Stimulated activated CD8-positive, alpha-beta memory T cell treated with anti-CD3 and anti-CD28 coated beads, Interleukin-7, amount 100 ng/mL, for 1 hour (primary cell): ENCODE measurements at places on chromosomes 12 and 14.

GRCh38 chr12:74896186-74896585 is 313.5 kb downstream of the KCNC2 start:
- DNase-seq, result no peak

DNA sequence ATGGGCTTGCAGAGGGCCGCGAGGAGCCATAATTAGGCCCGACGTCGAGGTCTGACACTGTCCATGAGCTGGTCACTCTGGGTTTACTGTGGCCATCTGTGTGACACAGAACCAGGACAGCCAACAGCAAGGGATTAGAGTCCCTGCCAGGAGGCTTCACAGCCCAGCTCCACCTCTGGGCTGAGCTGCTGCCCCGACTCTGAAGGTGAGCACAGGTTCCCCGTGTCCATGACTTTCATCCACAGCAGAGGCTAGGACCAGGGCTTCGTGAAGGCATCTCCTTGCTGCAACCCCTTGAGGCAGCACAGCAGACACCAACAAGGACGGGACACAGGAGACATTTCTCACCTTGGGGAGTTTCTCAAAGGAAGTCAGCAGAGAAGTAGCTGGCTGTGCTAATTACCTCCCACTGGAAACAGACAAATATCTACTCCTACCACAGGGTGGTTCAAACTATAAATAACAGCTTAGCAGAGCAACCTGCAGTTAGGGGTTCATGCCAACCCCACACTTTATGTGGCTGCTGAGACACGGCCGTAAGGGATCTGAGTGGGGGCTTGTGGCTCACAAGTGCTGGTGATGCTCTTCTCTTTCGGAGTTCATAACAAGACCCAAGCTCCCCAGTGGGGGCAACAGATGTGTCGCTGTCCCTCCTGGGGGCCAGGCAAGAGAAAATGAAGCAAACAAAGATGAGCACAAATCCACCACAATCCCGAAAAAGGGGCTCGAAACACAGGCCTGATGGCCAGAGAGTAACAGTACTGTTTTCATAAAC is 29.2 kb downstream of the ZFYVE21 start:
- no peak for DNase-seq

DNA sequence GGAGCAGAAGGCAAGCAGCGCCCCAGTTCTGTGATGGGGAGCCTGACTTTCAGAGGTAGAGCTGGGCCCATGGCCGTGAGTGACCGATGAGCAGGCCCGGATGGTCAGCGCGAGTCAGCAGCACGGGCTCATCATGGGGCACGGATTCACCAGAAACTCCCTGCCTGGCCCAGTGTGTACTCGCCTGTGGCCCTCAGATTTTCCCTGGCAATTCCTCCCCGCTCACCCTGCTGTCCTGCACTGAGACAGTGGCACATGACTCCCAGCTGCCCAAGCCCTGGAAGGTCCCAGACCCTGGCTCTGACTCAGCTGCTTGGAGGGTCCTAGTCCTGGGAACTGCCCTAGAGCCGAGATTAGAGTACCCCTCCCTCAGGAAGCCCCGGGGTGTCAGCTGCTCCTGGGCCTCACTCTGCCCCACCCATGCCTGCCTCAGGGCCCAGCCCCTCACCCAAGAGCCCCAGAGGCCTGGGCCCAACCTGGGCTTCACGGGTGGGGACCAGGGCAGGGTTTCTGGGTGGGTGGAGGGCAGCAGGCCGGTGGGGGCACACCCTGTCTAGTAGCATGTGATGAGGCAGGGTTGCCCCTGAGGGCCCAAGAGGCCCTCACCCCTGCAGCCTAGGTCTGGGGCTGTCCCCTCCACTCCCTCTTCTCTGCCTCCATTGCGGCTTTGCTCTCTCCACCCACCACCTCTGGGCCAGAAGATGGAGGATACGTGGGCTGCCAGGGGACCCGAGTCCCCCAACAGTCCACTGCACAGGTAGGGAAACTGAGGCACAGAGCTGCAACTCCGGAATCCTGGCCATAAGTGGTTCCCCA is 8.4 kb downstream of the TRMT61A start:
- DNase-seq, result no peak

DNA sequence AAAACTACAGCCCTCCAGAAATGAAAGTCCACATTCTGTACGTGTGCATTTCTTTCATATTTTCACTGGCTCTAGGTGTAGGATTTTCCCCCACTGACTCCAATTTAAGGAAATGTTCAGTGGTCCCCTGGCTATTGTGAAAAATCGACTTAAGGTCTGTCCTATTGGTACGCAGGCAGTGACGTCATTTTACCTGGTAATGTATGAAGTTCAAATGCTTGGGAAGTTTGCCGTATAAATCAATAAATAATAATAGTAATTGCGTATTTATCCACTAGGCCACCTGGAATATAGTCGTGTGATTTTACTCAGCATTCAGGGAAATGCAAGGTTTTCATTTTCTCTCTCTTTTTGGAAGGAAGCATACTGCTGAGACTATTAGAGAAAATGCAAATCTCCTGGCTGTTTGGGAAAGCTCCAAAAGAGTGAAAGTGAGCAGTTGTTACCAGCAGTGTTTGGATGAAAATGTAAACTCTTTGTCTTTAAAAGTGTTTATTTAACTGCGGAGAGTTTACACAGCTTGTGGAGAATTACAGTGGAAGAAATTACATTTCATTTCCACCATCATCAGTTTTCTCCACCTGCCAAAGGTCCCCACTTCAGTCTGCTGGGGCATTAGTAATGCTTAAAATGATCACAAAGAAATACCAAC is 107.0 kb downstream of the EXOC5 start:
- DNase-seq, result no peak

DNA sequence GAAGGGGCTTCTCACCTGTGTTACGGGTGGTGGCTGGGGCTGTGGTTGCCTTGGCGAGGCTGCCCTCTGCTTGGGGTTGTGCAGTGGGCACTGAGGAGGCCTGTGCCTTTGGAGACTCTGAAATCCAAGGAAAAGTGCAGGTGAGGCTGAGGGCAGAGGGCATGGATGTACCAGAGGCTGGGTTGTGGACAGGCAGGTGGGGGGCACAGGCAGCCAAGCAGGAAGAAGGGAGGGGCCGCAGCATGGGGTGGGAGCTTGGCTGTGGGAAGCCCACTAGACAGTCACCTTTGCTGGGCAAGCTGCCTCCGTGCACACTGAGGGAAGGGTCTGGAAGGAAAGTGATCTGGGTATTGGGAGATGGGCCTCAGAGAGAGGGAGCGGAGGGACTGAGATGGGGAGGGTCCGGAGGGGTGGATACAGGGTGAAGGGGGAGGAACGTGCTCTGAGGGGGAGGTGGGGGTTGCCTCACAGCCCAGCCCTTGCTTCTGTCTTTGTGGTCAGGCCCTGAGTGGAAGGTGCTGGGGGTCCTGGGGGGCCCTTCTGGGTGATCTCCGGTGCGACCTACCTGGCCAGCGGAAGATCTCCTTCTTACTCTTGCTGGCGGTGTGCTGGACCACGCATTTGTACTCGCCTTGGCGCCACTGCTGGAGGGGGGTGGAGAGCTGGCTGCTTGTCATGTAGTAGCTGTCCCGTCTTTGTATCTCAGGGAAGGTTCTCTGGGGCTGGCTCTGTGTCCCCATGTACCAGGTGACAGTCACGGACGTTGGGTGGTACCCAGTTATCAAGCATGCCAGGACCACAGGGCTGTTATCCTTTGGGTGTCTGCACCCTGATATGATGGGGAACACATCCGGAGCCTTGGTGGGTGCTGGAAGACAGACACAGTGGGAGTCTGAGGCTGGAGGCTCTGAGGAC is 318.7 kb downstream of the TMEM121 start:
- no peak for DNase-seq

GRCh38 chr12:123263196-123263817 is 8.3 kb downstream of the CDK2AP1 start:
- no peak for DNase-seq

DNA sequence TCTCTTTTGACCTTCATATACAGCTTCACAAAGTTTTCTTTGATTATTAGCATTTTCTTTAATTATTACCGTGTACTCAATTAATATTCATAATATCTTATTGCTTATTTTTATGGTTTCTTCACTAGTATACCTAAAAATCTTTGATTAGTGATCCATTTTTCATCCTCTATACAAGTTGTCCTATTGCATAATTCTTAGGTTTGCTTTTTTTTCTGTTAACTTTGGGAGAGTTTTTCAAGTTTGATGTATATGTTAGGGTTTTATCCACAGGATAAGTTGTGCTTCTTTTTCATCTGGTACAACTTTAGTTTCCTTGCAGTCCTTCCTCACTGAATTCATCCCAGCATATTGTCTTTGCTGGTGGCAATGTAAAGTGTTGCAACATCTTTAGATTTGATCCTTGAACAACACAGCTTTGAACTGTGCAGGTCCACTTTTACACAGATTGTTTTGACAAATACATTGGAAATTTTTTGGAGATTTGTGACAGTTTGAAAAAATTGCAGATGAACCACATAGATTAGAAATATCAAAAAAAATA is 88.6 kb upstream of the NAV3 start:
- no peak for DNase-seq

DNA sequence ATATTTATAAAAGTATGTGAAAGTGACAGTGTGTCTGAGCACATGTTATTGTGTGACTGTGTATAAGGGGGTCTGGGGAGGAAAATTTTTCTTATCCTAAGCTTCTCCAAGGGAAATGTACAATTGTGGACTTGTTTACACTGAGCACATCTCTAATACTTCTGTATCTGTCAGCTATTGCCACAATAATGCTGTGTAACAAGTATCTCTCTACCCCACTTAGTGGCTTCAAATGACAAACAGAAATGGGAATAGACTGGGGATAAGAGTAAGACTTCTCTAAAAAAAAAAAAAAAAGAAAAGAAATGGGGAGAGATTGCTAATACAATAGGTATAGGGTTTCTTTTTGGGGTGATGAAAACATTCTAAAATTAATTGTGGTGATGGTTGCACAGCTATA is 44.3 kb upstream of the CCDC63 start:
- no peak for DNase-seq

GRCh38 chr12:57087010-57087690 is 1.8 kb upstream of the NAB2 start:
- peak; percentile 90 for DNase-seq

DNA sequence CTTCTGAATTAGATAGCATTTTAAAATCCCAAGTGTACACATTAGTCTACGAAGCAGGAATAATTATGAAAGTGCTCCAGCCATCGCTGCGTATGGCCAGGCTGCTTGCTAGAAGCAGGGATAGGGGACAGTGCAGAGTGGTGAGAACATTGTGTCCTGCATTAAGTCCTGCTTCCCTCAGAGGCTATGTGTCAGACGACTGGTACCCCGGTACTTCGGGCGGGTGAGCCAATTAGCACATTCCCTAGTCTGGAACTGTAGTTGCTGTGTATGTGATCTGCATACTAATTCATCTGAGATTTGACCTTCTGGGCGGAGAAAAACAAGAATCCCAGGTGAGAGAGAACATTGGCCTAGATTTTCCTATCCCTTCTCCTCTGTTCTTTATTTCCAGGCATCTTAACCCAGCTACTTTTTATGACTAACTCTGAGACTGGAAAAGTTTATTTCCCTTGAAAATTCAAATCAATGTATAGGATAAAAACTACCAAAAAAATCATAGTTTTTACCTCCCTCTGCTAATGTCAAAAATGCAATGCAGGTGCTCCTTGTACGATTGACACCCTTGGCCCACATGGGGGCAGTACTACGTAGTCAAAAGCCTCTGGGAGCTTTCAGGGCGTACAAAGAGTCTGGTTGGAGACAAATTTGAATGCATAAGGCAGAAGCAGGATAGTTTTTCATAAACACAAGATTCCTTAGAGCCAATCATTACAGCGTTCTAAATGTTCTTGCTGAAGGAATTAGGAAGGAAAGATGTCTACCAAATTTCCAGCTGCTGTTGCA is 764.3 kb downstream of the NOVA1 start:
- no peak for DNase-seq

DNA sequence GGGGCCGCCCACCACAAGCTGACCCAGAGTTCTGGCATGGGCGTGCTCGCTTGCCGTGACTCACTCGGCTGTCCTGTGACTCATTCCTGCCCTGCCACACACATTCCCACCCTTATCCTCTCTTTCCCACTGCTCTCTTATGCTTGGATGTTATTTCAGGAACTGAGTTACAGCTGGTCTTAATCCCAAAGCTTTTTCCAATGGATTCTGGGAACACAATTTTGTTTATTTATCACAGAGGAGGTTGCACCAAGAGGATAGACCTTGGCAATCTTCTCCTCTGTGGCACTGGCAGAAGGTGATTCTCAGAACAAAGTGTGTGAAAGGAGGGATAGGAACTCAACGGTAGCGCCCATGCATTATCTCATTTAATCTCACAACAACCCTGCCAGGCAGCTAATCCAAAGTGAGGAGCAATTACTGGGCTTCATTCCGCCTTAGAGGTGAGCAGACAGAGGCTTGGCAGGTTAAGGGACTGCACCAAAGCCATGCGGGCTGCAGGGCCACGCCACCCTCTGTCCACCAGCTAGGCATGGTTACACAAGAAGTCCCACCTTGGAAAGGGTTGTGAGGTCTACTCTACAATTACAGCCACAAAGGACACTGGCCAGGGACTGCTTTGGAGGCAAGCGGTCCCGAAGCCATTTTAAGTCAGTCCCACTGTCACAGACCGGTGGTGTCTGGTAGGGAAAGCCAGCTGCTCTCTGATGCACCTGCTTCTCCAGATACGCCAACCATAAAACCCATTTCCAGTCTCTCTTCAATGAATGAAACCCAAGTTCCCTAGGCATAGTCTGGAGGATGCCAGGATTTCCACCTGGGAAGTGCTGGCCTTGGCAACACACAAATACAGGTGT is 32.9 kb downstream of the SYNE3 start:
- DNase-seq, result no peak

DNA sequence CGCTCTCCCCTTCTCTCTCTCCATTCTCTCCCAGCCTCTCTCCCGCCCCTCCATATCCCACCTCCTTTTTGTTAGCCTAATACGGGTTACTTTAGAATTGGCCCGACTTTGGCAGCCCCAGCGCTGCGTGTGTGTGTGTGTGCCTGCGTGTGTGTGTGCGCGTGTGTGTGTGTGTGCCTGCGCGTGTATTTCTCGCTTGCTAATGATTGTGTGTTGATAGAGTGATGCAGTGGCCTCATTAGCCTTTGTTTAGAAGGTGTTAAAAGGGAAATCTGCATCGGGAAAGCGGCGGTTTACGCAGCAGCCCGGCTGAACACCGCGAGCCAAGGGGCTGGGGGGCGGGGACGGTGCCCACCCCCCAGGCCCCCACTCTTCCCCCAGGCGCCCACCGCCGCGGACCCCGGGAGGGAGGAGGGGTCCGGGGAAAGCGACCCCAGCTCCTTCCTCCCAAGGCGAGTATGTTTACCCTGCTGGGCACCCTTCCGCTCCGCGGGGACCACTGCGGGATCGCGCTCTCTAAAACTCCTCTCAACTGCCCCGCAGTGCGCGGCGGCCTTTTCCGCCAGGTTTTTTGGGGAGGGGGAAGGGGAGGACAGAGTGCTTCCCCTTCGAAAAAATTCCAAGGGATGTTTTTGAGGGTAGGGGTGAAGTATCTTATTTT is 6.8 kb upstream of the LHX5 start:
- no peak for DNase-seq
